DMS79 (cell line): ENCODE measurements at places on chromosomes 3 and 15.

DNA sequence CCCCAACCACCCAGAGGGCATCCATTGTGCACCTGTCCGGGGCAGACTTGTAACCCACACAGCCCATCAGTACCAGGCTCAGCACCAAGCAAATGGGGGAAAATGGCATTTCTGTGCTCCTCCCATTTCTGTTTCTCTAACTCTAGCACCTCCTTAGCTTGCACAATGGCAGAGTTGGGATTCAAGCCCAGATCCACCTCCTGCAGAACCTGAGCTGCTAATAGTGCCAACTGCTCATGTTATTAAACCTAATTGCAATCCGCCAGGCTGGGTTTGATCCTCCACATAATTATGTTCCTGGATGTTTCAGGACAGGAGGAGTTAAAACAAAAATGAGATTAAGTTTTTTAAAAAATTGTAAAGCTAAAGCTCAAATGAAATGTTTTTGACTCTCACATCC is 235.0 kb downstream of the OCA2 start:
- no peak for DNase-seq

DNA sequence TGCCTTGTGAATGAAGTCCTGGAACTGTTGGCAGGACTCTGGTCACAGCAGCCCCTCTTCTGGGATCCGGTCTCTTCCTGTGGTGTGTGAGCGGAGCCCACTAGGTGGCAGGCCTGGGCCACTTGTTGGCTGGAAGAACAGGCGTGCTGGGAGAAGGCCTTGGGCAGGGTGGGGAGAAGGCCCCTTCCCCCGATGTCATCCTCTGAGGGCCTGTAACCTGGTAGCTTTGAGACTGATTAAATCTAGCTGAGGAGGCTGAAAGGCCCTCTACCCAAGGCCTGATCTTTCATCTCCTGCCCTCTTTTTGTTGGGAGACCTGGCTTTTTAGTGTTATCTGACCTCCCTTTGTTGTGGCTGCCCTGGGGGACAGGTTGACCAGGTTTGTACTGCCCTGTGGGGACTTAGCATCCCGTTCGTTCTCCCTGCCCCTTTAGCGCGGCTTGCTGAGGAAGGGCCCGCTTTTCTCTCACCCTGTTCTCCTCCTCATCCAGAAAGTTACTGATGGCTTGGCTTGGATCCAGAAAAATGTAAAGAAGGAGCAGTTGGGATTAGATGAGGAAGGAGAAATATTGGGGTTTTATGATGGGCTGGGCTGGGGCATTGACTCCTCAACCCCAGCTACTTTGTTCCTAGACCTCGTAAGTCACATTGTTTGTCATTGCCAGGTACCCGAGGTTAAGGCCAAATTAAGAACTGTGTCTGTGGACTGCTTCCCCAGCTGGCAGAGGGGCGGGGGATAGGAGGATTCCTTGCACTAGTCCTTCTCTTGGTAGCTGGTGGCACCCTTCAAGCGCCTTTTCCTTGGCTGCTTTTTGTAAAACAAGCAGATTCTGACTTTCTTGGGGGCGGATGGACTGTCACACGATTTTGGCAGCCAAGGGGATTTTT is 48.5 kb downstream of the CHCHD6 start:
- peak; percentile 64 for DNase-seq

GRCh38 chr15:67180514-67181191 is 73.8 kb downstream of the AAGAB start:
- DNase-seq = no peak

GRCh38 chr3:109021556-109021955 is 67.9 kb upstream of the GUCA1C start:
- no peak for DNase-seq

GRCh38 chr15:93056836-93057235 is 32.2 kb downstream of the RGMA start:
- no peak for DNase-seq

DNA sequence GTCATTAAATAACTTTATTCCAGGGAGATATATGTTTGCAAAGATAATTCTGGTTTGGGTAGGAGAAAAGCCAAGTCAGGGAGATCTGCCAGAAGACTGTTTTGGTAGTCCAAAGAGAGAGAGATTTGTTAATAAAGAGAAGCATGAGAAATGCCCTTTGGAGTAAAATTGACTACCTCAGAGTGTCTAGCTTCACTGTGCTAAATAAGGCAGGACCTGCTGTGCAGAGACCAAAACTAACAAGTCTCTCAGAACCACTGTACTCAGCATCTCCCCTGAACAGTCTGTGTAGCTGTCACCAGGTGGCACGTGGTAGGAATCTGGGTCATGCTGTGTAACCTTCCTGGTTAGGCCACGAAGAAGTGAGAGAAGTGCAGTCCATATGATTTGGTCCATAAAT is 31.6 kb upstream of the SLC35G2 start:
- DNase-seq = no peak

GRCh38 chr3:8557298-8557697 is 55.7 kb downstream of the LMCD1 start:
- DNase-seq = no peak

DNA sequence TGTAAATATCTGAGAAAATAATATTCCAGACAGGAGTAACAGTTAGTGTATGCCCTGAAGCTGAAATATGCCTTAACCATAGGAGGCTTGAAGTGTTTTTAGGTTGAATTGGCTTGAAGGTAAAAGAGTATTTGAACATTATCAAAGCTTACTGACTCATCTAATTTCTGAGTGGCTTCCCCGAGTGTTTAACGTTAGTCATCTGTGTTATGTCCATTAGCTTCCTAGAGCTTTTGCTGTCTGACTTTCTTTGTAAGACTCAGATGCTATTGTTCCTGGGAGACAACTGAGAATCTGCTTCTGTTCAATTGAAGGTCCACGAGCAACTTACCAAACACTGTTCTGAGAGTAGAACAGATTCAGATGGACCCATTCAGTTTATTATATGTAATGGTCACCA is 656.8 kb upstream of the NECTIN3 start:
- no peak for DNase-seq

DNA sequence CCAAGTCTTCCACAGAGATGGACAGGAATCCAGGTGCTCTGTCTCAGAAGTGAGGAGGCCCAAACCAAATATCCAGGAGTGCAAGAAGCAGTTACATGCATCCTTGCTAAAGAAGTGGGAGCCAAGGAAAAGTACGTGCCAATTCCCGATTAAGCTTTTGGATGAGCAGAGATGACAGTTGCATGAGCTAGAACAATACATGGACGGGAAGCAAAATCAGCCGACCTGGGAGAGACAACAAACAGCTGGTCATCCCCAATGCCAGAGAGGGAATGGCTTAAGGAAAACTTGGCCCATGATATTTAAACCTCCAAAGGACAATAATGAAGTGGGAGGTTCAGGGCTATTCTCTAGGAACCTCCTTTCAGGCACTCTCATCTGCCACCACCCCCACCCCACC is 86.0 kb upstream of the ABHD17C start:
- no peak for DNase-seq

DNA sequence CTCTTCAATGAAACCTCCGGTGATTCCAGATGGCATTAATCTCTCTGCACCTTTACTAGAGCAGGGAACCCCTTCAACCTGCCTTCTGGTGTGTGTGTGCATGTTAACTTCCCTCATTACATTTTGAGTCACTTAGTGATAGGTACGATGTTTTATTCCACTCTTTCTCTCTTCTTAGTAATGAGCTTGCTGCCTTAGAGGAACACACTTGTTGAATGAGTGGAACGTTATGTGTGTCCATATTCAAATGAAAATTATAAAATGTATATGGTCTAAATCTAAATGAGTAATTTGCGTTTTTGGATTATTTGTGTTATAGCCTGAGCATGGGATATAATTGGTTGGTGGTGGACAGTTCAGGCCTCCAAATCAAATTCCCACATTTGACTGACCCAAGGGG is 12.1 kb downstream of the MAP2K5 start:
- no peak for DNase-seq

DNA sequence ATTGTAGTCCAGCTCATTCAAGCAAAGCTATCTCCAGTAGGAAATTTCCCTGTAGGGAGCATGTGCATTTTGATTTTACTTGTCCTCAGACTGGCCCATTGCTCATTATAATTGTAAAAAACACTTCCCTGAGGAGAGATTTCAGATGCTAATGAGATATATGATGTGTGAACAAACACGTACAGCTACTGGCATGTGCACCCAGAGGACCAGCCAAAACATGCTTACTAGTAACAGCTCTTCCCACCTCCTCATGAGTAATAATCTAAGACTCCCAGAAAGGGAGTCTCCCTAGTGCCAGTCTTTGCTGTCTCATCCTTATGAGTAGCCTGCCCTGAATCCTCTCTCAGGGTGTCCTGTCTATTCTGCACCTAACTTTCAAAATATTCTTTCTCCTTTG is 43.4 kb downstream of the FBXO22 start:
- no peak for DNase-seq

DNA sequence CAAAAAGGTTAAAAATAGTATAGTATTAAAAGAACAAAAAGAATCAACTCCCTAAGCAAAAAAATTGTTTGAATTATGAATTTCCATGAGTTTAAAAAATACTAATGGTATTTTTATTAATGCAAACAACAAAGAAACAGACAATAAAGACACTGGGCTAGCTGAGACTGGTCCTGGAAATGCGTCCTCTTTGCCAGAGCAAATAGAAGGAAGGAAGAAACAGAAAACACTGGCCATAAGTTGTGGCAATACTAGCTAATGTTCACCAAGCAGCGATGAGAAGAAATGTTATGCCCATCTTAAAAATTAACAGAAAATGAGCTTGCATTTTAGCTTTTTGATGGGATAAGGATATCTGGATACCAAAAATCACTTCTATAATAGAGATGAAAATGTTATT is 88.6 kb downstream of the TBL1XR1 start:
- DNase-seq = no peak

DNA sequence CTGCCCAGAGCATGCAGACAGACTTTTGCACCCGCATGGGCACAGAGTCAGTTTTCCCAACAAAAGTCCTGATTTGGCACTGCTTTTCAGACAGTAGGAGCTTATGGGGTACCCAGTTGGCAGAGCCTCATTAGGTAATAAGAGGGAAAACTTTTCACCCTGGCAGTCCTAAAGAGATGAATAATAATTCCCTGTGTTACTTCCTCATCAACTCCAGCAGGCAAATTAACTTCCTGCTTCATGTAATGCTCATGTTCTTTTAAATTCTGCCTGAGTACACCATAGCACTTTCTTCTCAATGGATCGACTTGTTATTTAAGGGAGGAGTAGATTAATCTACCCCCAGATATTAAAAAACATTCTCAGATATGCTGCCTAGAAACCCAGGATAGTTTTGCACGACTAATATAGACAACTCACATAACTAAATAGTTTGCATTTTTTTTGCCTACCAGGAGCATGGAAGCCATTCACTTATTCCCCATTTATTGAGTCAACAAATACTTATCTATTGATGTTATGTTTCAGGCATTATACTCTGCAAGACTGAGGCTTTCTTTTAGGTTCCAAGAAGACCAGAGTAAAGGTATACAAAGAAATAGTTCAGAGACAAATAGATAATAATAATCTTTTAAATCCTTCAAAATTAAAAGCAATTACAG is 214.5 kb downstream of the KCNMB2 start:
- DNase-seq = no peak

GRCh38 chr3:174247687-174248152 is 611.4 kb upstream of the NAALADL2 start:
- no peak for DNase-seq

DNA sequence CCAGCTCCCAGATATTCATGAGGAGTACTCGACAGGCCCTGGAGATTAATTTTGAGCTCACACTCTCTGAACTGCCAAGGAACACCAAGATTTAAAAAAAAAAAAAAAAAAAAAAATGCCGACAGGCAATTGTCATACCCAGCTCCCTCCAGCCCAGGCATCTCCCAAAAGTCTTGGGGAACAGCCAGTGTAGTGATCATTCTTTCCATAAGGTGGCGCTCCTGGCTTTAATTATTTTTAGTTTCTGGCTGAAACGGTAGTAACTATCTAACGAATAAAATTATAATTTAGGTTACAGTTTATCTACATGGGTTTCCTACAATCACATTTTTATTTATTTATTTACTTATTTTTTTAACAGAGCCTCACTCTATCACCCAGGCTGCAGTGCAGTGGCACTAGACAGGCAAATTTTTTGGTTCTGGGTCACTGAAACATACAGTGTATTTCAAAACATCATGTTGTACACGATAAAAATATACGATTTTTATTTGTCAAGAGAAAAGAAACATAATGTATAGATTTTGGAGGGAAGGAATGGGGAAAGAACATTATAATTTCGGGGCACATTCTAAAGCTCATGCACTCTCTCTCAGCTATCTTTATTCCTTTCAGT is 157.3 kb downstream of the ADAMTS9 start:
- no peak for DNase-seq

DNA sequence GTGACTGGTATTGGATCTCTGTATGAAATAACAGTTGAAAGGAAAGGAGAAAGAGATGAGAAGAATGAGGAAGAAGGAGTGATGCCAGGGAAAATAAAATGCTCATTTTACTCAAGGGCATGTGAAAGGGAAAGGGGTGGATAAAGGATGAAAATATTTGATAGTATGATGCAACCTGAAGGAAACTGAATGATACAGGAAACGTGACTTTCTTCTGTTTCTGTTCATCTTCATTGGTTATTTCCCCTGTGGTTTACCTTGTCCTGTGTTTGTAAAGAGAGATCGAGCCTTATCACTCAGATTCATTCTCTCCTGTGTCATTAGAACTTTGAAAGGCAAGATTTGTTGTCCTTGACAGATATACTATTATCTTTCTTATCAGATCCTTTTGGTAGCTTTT is 243.6 kb upstream of the SLITRK3 start:
- no peak for DNase-seq

- no peak for DNase-seq
Observed at GRCh38 chr15:75916978-75917377, 13.3 kb downstream of the FBXO22 start.

- DNase-seq = no peak
Observed at GRCh38 chr3:16249886-16250285, 14.9 kb downstream of the DPH3 start.

DNA sequence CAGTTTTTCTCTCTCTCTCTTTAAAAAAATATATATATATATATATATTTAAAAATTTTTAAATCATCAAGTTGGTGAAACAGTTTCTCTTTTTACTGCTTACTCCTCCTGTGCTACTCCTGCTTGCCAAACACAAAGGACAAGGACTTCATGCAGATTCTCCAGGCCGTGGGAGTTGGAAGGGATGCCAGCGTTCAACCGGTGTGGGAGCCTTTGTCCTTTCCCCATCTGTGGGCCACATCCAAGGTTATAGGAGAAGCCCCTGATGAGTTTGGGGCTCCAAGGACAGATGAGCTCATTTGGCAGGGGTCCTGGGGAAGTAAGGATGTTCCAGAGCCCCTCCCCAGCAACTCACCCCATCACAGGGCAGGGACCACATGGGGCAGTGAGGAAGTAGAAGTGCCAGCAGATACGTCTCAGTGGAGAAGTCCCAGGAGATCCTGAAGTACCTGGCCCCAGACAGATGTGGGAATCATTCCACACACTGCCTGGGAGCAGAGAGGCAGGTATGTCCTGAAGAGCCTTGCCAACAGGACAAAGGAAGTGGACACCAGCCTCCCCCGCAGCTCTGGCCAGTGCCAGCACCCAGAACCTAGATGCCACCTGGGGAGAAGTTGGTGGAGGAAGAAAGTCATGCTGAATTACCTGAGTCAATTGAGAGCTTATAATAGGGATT is 36.6 kb downstream of the CCK start:
- DNase-seq = no peak
